ENCODE measurements at places on chromosomes 2 and 18.

DNA sequence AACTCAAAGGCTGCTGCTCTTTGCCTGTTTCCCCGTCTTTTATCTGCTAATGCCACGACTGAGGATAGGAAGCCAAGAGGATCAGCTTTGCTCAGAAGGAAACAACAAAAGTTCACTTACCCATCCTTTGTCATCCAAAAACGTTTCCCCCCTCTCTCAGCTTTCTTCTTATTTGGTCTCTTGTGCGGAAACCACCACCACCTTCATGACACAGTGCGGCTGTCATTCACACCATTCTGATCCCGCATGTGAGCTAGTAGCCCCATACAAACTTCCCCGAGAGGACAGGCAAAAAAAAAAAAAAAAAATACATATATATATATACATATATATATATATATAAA is 656 bp downstream of the LRRTM4 start:
- H3K36me3 ChIP-seq = no peaks in the 10 kb centered on the region
- no peaks in the 10 kb centered on the region for H3K4me1 ChIP-seq
- DNase-seq = no peak
- H3K27me3 ChIP-seq = no peaks in the 10 kb centered on the region
- H3K27ac ChIP-seq = no peak overlapping the region

GRCh38 chr2:42638080-42638784 is 69.8 kb downstream of the MTA3 start:
- no peaks in the 10 kb centered on the region for H3K27me3 ChIP-seq
- no peak for DNase-seq
- peaks cover 2% of the 10 kb centered on the region for H3K36me3 ChIP-seq
- no peak overlapping the region for H3K27ac ChIP-seq

GRCh38 chr2:102304711-102305611 is 6.4 kb upstream of the IL1RL1 start:
- H3K27me3 ChIP-seq = peaks cover 6% of the 10 kb centered on the region
- H3K27ac ChIP-seq = peak overlapping the region; percentile 95
- H3K36me3 ChIP-seq = peaks cover 4% of the 10 kb centered on the region
- peaks cover 61% of the 10 kb centered on the region for H3K4me1 ChIP-seq
- peak overlapping the region; percentile 55 for H3K4me3 ChIP-seq
- peak; percentile 47 for DNase-seq

- no peaks in the 10 kb centered on the region for H3K36me3 ChIP-seq
- H3K4me3 ChIP-seq = no peak overlapping the region
- no peak overlapping the region for H3K27ac ChIP-seq
- H3K27me3 ChIP-seq = peaks cover 3% of the 10 kb centered on the region
- H3K4me1 ChIP-seq = no peaks in the 10 kb centered on the region
Observed at GRCh38 chr18:61851940-61852451, 40.8 kb downstream of the RNF152 start.

DNA sequence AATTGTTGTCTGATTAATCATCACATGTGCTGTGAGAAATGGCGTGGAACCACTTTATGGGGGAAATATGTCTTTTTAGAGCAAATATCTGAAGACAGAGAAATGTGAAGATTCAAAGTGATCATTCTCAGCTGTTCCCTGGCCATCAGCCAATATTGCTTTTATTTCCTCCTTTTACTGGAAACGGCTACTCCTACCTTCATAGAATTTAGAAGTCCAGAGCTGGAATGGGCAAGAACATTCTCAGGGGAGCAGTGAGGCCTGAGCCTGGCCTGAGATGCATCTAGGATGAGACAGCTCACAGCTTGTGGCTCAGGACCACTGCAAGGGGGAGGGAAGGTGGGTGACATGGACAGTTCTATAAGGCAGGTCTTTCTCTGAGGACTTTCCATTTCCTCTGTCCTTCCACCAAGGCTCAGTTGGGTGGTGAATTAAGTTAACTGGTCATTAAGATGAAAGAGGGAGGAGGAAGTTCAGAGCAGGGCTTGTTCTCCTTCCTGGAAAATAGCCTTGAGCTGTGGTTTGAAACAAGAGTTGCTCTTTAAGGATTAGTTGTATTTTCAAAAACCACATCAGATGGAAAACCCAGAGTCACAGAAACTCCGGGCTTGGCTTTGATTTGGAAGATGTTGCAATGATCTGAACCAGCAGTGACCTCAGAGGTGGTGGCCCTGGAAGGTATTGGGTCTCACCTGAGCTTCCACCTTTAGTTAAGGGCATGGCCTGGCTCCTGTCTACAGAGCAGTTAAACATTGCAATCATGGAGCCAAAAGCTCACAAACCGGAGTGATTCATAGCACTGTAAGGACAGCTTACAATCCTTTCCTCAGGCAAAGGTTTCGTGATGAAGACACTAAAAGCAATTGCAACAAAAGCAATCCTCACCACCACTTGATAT is 144.3 kb downstream of the VAPA start:
- no peaks in the 10 kb centered on the region for H3K36me3 ChIP-seq
- peaks cover 9% of the 10 kb centered on the region for H3K4me1 ChIP-seq
- DNase-seq = no peak
- peak overlapping the region; percentile 19 for H3K27ac ChIP-seq
- peaks cover 3% of the 10 kb centered on the region for H3K27me3 ChIP-seq

DNA sequence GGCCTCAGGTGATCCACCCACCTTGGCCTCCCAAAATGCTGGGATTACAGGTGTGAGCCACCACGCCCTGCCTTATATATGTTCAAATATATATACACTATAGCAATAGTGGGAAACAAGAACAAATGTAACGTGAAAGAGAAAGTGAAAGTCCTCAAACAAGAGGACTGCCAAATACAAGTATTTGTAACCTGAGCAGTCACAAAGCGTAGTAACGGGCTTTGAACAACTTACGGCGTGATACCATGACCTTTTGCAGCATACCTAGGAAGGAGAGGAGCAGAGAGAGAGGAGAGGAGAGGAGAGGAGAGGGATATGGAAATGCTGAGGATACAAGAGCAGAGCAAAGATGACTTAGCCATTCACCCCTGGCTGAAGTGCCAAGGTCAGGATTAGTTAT is 113.8 kb upstream of the RGPD4 start:
- H3K36me3 ChIP-seq = no peaks in the 10 kb centered on the region
- no peak for DNase-seq
- H3K27me3 ChIP-seq = no peaks in the 10 kb centered on the region
- no peak overlapping the region for H3K27ac ChIP-seq
- H3K4me1 ChIP-seq = peaks cover 3% of the 10 kb centered on the region

GRCh38 chr2:109525836-109526235 is 87.9 kb downstream of the SEPTIN10 start:
- no peaks in the 10 kb centered on the region for H3K4me1 ChIP-seq
- H3K36me3 ChIP-seq = no peaks in the 10 kb centered on the region
- H3K27ac ChIP-seq = no peak overlapping the region
- DNase-seq = no peak
- H3K27me3 ChIP-seq = peaks cover 1% of the 10 kb centered on the region
- no peak overlapping the region for H3K4me3 ChIP-seq

- no peaks in the 10 kb centered on the region for H3K36me3 ChIP-seq
- no peak overlapping the region for H3K27ac ChIP-seq
- no peak for DNase-seq
Observed at GRCh38 chr2:66498289-66498975, 63.5 kb downstream of the MEIS1 start.

DNA sequence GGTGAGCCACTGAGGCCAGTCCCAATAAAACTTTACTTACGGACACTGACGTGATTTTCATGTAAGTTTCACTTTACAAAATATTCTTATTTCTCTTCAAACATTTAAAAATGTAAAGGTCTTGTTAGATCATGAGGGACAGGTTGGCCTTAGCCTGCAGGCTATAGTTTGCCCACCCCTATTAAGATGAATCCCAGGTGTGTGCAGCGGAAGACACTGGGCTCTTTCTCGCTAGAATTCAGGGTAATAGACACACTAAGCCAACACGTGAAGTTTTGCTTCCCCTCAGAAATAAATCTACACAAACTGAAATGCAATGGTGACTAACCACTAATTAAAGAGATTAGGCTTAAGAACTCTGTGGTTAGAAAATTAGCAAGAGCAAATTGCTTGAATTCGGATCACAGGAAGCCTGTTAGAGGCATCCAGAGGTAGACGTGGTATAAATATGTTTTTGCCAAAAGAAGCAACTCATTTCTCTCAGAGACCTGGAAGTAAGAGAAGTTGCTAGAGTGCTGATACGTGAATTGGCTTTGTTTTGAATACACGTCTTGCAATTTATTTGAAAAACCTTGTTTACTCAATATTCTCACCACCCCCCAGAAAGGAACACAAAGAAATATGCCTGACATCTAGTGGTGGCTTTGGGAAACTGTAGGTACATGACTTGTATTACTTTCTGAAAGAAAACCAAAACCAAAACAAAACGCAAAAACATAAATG is 151.6 kb downstream of the DTNB start:
- H3K27ac ChIP-seq = peak overlapping the region; percentile 79
- no peaks in the 10 kb centered on the region for H3K36me3 ChIP-seq
- H3K4me1 ChIP-seq = peaks cover 13% of the 10 kb centered on the region
- no peaks in the 10 kb centered on the region for H3K27me3 ChIP-seq
- H3K4me3 ChIP-seq = peak overlapping the region; percentile 27

DNA sequence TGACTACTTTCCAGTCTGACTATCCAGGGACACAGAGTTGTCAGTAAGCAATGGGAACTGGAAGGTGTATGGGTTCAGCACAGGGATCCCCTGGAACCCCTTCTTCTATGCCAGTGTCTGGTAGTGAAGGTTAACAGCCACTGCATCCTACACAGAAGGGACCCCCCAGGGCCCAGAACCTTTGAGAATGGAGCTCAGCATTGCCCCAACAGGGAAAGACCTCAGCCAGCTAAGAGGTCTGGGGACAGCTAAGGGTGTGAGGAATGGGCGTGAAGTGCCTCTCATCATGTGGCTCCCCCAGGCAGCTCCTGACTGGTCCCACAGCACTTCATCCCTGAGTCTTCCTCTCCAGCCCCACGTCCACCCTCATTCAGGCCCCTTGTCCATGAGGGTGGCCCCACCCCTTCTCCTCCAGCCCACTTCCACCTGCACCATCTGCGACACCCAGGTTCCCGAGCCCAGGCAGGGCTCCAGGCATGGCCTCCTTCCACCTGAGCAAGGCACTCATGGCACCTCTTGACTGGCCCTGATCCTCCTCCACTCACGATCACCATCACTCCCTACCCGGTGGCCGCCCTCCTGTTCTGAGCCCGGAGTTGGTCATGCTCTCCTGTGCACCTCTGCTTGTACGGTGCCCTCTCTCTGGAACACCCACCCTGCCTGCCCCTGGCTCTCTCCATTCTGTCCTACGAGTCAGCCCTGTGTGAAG is 77.1 kb downstream of the SFXN5 start:
- H3K4me1 ChIP-seq = no peaks in the 10 kb centered on the region
- H3K36me3 ChIP-seq = peaks cover under 1% of the 10 kb centered on the region

- peaks cover 20% of the 10 kb centered on the region for H3K36me3 ChIP-seq
- no peak overlapping the region for H3K27ac ChIP-seq
- H3K4me3 ChIP-seq = no peak overlapping the region
Observed at GRCh38 chr18:76847916-76848315, 25.6 kb downstream of the ZNF236 start.

DNA sequence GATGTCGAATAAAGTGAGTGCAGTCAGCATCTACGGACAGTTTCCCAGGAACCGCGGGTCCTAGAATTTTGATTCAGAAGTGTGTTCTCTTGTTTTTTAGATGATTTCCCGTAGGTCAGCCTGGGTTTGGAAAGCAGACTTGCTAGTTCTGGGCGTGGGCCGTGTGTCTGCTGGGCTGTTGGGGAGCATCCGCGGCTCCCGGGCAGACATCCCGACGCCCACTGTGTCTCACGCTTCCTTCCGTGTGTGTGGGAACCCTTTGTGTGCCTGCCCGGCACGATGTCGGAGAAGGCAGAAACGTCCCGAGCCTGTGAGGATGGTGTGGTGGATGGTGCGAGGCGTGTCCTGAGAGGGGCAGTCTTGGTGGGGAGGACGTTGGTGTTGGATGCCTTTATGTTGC is 18.4 kb downstream of the CTDP1 start:
- no peaks in the 10 kb centered on the region for H3K27me3 ChIP-seq
- H3K4me1 ChIP-seq = peaks cover 17% of the 10 kb centered on the region
- H3K36me3 ChIP-seq = peaks cover 46% of the 10 kb centered on the region
- H3K4me3 ChIP-seq = no peak overlapping the region

GRCh38 chr2:213015387-213016165 is 135.8 kb downstream of the IKZF2 start:
- H3K27ac ChIP-seq = peak overlapping the region; percentile 86
- peaks cover 43% of the 10 kb centered on the region for H3K4me1 ChIP-seq
- peaks cover 16% of the 10 kb centered on the region for H3K36me3 ChIP-seq
- peaks cover 5% of the 10 kb centered on the region for H3K27me3 ChIP-seq

DNA sequence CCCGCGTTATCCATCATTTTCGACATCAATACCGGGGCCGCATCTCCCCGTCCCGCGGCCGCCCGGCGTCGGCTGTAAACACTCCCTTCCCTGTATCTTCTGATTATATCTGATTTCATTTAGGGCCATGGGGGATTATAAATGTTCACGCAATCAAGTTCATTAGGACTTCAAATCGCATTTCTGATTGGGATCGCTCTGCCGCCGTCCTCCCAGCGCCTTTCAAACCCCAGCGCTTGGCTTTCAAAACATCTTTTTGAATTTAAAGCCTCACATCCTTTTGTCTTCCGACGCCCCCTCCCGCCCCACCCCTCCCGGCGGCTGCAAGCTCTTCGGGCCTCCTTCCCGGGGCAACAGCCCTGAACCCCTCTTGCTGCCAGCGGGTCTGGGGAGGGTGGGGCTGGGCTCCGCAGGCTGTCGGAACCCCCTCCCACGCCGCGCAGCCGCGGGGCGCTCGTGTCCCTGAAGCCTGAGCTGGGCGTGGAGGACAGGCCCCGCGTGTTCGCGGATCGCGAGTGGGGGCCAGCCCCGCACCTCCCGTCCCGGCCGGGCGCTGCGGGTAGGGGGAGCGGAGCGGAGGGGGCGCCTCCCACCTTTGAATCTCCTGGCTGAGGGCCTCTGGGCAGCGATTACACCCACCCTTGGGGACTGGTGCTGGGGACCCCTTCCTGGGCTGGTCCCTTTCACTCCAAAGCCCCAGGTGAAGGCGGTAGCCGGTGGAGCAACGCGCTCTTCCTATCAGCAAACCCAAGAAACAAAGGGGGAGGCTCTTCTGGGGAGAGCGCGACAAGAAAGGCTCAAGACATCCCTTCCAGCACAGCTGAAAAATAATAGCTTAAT is 11.3 kb upstream of the GBX2 start:
- peaks cover 9% of the 10 kb centered on the region for H3K4me1 ChIP-seq
- H3K27ac ChIP-seq = no peak overlapping the region
- no peak overlapping the region for H3K4me3 ChIP-seq
- H3K36me3 ChIP-seq = no peaks in the 10 kb centered on the region
- no peak for DNase-seq
- H3K27me3 ChIP-seq = peaks cover 76% of the 10 kb centered on the region

- H3K27me3 ChIP-seq = no peaks in the 10 kb centered on the region
- DNase-seq = no peak
- H3K27ac ChIP-seq = no peak overlapping the region
- no peak overlapping the region for H3K4me3 ChIP-seq
- H3K4me1 ChIP-seq = no peaks in the 10 kb centered on the region
Observed at GRCh38 chr2:141041281-141041680, 1089.5 kb downstream of the LRP1B start.

DNA sequence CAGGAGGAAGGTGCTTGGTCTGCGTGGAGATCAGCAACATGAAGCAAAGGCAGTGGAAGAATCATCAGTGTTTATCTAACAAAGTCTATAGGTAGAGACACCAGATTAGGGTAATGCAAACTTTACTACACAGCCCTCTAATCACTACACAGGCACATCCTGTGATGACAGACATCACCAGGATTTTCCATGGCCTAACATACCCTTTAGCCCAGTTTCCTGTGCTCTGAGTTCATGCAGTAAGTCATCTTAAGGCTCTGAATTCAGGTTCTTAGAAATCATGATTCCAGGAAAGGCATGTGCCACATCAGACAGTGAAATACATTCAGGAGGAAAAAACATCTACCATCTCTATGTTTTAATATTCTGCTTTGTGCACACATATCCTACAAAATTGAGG is 708.5 kb upstream of the SLC8A1 start:
- H3K4me1 ChIP-seq = no peaks in the 10 kb centered on the region
- H3K36me3 ChIP-seq = no peaks in the 10 kb centered on the region
- H3K4me3 ChIP-seq = no peak overlapping the region

All from activated naive CD8-positive, alpha-beta T cell treated with anti-CD3 and anti-CD28 coated beads, Interleukin-2, amount 50 U/mL, for 24 hours (primary cell).